LoVo (cell line): ENCODE measurements at places on chromosomes 5 and 9.

GRCh38 chr5:39716532-39717028 is 291.8 kb upstream of the DAB2 start:
- DNase-seq: peak; percentile 17

DNA sequence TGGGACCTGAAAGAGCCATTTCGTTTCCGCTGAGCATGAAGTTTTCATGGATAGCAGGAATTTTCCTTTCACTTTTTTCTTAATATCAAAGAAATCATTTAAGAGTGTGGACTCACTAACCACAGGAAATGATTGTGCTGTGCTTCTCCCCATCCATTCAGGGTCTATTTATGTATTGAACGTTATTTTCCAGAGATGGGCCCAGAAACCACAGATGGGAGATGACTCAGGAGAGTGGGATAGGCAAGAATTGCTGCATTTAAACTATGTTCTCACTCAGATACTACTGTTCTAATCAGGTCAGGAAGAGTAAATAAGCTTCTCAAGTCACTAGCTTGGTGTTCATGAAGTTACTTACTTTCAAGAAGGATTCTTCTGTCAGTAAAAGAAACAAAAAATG is 763.8 kb downstream of the DTWD2 start:
- DNase-seq: no peak

GRCh38 chr5:108143581-108143980 is 238.3 kb downstream of the FBXL17 start:
- no peak for DNase-seq

GRCh38 chr5:64775291-64775690 is 6.6 kb downstream of the CWC27 start:
- no peak for DNase-seq

DNA sequence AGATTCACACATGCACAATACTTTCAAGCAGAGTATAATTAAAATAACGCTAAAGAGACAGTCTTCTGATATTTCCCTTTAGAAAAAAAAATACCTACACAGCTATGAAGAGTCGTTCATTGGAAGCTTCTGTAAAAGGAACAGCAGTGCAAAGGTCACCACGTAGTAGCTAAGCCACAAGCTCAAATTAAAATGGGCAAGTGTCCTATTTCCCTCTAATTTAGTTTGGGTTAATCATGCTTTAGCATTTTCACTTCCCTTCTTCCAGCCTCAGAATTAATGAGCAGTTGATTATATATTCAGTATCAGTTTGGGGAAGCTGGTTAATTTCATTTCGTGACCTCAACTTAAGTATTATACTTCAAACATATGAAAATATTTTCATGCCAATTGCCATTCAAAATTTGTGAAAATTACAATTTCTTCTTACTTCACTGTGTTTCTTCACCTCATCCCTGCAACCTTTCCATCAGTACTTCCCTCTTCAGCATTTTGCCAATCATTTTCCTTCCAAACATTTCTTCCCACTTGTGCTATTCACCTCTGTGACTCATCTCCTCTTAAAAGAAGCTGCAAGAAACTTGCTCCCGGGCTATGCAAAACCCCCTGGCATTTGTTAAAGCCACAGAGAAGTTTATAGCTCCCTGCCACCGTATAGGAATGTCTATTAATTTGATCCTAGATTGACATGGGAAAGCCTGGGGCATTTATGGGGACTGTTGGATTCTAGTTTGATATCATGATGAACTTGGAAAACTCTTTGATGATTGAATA is 83.0 kb downstream of the DMRTA1 start:
- no peak for DNase-seq
